GF-D8 (cell line): ENCODE measurements at places on chromosomes 16 and 17.

DNA sequence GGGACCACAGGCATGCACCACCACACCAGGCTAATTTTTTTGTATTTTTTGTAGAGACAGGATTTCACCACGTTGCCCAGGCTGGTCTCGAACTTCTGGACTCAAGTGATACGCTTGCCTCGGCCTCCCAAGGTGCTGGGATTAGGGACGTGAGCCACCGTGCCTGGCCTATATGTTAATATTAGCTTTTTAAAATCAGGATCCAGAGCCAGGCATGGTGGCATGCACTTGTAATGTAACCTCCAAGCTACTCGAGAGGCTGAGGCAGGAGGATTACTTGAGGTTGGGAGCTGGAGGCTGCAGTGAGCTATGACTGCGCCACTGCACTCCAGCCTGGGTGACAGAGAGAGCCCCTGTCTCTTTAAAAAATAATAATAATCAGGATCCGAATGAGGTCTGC lies 8.5 kb upstream of the ADCY7 start:
- DNase-seq, result no peak

GRCh38 chr16:19771796-19772195 lies 53.7 kb downstream of the IQCK start:
- no peak for DNase-seq

DNA sequence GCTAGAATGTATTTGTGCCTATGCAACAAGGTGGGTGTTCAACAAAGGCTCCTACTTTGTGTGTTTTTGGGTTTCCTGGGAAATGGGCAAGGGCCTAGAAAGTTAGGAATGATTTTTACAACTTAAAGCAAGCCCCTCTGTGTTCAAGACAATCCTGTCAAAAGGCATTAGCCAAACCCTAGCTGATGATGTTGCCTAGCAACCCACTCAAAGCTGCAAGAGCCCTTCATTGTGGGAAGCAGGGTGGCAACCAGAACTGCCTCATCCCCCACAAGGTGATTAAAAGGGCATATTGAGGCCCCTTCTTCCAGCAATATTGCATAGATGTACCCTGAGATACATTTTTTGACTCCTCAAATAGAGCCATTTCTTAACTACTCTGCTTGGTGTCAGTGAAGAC lies 16.0 kb upstream of the RASL10B start:
- DNase-seq, result no peak

DNA sequence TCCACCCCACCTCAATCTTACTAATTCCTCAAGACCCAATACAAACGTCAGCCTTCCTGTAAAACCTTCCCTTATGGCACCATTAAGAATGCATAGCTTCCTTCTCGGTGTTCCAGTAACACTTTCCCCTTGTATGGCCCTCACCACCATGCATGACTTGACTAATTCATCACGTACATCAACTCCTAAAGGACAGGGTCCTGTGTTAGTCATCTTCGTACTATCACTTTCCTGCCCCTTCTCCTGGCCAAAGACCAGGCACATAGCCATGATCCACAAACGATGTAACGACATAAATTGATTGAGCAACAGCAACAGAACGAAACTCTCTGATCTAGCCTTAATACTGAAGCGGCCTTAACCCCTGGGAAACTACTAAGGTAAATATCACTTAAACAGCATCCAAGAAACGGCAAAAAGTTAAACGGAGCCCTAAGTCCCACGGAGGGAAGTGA lies 612 bp downstream of the PSMD12 start:
- peak; percentile 23 for DNase-seq

GRCh38 chr16:63617047-63617989 lies 1504.5 kb downstream of the CDH11 start:
- no peak for DNase-seq

DNA sequence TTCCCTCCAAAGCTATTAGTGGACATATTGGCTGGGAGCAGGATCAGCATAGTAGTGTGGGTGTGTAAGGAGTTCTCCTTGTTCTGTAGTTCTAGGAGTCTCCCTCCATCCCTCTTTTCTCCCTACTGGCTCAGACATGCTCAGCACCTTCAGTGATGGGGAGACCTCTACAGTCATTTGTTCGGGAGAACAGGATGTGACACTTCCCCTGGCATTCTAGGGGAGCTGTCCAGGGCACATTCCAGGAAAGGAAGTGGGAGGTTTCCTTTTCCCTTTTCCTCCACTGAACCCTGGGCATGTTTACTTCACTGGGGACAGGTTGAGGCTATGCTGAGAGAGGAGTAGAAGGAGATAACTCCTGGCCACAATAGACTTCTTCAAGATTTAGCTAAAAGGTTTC lies 86.5 kb downstream of the MYH13 start:
- DNase-seq, result no peak

GRCh38 chr16:80720804-80721371 lies 83.5 kb downstream of the CDYL2 start:
- no peak for DNase-seq

GRCh38 chr16:84036982-84037425 lies 5.6 kb downstream of the SLC38A8 start:
- DNase-seq, result no peak

- no peak for DNase-seq
Observed at GRCh38 chr17:47197821-47198220, 8.7 kb upstream of the CDC27 start.

- DNase-seq, result no peak
Observed at GRCh38 chr16:6558126-6558525, 774.5 kb upstream of the RBFOX1 start.

DNA sequence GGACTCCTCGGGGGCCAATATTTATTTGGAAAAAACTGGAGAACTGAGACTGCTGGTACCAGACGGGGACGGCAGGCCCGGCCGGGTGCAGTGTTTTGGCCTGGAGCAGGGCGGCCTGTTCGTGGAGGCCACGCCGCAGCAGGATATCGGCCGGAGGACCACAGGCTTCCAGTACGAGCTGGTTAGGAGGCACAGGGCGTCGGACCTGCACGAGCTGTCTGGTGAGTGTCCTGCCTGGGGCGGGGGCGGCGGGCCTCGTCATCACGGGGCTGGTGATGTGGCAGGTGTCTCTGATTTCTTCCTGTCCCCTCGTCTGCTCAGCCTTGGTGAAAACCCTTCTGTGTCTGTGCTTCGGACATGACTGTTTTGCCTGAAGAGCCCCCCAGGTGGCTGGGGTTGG lies 5.7 kb downstream of the METRNL start:
- DNase-seq, result no peak

DNA sequence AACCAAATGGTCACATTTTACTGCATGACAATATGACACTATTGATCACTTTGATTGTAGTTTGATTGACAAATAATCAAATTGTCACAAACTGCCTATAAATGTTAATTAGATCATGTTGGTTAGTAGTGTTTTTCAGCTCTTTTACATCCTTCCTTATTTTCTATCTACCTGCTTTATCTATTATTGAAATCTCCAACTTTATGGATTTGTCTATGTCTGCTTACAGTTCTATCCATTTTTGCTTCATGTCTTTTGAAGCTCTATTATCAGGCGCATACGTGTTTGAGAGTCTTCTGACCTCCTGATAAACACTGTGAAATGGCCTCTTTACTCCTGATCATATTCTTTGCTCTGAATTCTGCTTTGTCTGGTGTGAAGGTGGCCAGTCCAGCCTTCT lies 83.2 kb upstream of the GNG13 start:
- no peak for DNase-seq

DNA sequence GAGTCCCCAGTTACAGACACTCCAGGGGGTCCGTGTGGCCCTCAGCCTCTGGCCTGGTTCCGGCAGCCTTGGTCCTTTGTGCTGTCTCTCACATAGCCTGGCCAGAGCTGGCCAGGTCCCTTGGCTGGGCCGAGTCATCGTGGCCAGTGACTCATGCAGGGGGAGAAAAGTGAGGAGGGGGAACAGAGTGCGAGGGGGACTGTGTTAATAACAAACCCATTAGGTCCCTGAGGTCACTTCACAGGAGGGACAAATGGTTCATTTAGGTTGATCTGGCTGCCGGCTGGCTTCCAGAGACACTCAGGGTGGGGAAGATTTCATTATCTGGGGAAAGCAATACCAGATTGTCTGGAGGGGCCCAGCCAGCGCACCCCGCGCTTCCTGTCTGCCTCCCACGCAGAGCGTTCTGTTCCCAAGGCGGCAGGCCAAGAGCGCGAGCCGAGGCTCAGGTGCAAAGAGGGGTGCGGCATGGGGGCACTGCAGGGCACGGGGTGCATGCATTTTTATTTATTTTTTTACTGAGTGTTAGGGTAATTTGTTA lies 223.1 kb downstream of the SEC14L1 start:
- DNase-seq, result no peak

GRCh38 chr16:50400312-50400966 lies 31.7 kb upstream of the BRD7 start:
- no peak for DNase-seq

- no peak for DNase-seq
Observed at GRCh38 chr16:88763502-88764053, 21.4 kb downstream of the PIEZO1 start.

DNA sequence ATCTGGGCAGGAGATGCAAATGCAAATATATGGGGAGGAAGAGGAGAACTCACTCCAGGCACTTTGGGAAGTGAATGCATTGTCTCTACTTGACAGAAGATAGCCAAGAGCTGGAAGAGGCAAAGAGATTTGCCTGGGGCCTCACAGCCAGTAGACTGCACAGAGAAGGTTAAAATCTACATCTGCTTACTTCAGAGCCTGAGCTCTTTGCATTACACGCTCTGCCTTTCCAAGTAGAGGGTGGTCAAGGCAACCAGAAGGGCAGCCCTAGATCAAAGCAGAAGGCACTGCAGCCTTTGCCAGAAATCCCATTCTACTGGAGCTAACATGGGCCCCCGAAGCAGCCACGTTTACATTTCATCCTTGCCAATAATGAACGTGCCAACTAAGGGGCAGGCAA lies 407.2 kb upstream of the CCL2 start:
- DNase-seq, result no peak

GRCh38 chr16:88750854-88751253 lies 34.2 kb downstream of the PIEZO1 start:
- DNase-seq, result no peak

- DNase-seq, result no peak
Observed at GRCh38 chr16:26134588-26134987, 442.8 kb downstream of the HS3ST4 start.

GRCh38 chr17:1181753-1182137 lies 2.0 kb upstream of the ABR start:
- no peak for DNase-seq

GRCh38 chr16:9610727-9611126 lies 519.3 kb downstream of the HAPSTR1 start:
- no peak for DNase-seq

GRCh38 chr17:77869665-77870132 lies 88.8 kb upstream of the TNRC6C start:
- DNase-seq, result no peak

DNA sequence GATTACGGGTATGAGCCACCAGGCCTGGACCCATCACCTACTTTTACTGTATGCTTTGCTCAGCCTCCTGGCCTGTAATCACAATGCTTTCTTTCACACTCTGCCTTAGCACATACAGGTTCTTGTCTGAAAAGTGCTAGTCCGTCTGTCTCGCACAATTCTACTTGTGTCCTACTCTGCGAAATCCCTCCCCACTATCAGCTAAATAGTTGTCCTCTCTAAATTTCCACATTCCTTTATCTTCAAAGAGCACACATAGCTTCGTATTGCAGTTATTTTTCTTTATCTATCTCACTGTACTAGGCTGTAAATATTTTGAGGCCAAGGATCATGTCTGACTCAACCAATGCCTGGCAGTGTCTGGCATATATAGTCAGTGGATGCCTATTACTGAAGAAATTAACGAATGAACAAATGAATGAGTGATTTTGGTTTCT lies 38.5 kb upstream of the ETV4 start:
- DNase-seq, result no peak

DNA sequence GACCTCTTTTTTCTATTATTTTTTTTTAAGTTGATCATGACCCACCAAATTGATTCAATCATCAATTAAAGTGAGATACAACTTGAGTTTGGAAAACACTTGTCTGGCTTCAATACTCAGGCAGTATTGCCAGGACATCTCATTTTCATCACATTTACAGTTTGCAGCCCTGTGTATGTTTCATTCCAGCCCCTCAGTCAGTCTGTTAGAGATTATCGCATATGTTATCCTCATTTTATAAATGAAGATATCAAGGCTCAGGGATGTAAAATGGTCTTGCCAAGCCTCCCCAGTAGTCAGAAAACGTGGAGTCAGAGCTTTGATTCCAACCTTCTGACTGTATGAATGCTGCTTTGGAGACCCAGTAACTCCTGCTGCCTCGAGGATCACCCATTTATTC lies 87.3 kb upstream of the CACNG3 start:
- no peak for DNase-seq

DNA sequence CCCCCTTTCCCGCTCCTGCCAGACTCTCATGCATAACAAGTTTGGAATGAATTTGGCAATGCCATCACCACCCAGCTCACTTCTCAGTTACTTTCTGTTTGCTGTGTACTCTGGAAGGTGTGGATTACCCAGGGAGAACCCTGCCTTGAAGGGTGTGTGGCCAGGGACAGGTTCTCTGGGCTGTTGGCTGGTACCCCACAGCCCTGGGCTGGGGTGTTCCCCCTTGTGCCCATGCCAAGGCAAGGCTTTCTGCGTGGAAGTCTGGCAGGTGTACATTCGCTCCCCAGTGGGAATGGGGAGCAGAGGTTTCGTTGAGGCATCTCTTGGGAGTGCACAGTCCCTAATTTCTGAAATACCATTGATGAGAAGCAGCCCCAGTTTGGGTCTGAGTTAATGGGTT lies 187.7 kb downstream of the CCDC182 start:
- no peak for DNase-seq

DNA sequence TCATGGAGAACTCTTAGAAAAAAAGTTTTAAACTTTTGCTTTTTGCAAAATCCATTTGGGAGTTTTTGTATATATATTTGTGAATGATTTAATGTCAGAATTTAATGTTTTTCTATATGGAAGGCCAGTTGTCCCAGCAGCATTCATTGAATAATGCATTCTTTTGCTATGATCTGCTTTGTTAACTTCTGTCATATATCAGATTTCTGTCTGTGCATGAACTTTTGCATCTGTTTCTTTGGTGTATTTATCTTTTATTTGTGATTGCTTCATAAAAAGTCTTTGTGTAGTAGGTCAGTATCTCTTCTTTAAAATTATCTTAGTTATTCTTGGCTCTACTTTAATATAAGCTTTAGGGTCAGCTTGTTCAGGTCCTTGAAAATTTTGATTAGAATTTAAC lies 84.2 kb downstream of the MAP2K4 start:
- DNase-seq, result no peak

DNA sequence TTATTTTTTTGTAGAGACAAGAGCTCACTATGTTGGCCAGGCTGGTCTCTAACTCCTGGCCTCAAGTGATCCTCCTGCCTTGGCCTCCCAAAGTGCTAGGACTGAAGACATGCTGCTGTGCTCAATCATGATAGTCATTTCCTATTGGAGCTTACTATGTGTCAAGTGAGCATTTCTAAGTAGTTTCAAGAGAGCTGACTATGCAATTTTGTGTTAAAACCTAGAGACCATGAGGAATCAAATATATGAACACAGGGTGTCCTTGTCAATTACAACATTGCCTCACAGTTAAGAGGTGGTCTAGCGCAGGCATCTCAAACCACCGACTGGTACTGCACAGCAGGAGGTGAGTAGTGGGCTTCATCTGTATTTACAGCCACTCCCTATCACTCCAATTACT lies 37.8 kb downstream of the MYH11 start:
- DNase-seq, result no peak

- DNase-seq, result no peak
Observed at GRCh38 chr17:63694229-63694949, 5.5 kb downstream of the LIMD2 start.

GRCh38 chr17:55062921-55063320 lies 94.4 kb downstream of the STXBP4 start:
- DNase-seq, result no peak
